ENCODE measurements at places on chromosomes 1 and 21. TPM values are rescaled to one million over a fixed set of nuclear protein-coding genes. Genes with fewer than 3 reads are reported as not detected.
A peak's percentile ranks its signal among the peaks of the same experiment; 100 is the strongest.

DNA sequence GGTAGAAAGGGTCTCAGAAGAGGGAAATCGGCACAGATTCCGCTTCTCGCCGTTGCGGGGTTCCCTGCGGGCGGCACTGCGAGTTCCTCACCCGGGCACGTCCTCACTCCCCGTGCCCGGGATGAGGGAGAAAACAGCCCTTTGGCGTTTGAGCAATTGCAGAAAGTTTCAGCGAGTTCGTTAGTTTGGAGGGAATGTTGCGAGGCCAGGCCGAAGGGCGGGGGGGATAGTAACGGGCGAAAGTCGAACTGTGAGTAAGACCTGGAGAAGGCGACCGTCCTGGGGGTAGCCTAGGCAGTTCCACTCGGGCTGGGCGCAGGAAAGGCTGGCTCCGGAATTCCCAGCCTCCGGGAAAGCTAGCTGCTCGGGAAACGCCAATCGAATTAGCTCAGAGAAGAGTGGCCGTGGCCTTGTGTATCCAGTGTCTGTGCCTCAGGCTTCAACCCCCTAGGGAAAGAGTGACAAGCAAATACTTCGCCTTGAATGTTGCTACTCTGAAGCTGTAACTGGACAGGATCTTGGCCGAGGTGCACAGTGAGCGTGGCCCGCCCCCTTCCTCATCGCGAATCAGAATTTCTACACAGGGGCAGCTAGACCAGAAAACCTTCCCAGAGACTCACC, 787 bp downstream of the PTGFR start:
- DNase-seq: peak; percentile 64

MMP23B gene
- 20.0 TPM for total RNA-seq

S100A12 gene
- total RNA-seq: not detected

PBX1 gene
- 102 TPM for total RNA-seq

OR2L13 gene
- not detected for total RNA-seq

- no peak for DNase-seq
These were observed 126.9 kb upstream of the GRIK3 start for GRCh38 chr1:37161171-37161570.

- no peak for DNase-seq
These were observed 25.3 kb downstream of the ZMYND12 start for GRCh38 chr1:42430286-42431135.

DNA sequence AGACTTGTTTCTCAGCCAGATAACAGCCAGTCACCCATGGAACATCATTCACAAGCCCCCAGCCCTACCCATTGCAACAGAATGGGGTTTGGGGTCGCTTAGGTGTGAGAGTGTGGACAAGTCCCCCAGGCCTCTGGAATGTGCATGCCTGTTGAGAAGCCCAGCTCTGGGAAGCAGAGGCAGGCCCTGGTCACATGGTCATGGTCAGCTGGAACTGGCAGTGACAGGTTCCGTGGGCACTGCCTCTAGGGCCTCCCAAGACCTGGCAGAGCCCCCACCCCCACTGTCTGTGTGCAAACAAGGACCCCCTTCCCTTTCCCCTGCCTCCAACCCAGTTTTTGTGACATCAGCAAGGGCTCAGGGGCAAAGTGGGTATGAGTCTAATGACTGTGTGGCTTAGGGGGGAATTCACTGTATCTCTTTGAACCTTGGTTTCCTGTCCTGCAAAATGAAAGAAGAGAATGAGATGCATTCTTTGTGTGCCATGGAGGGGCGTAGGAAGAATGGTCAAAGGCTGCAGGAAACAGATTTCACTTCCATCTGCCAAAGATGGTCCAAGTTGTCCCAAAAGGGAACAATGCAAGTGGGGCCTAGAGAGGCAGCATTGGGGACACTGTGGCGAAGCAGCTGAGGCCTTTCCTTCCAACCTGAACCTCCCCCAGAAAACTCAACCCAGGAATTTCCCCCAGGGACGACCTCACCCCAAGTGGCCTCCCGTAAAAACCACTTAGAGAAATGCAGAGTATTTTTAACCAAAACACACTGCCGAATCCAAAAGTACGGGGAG, 34.7 kb upstream of the SELENON start:
- no peak for DNase-seq

- no peak for DNase-seq
These were observed 11.8 kb downstream of the C1orf116 start for GRCh38 chr1:207020709-207021107.

SPRR2E gene
- not detected for total RNA-seq

Data from WTC11 (cell line).